ENCODE measurements at places on chromosomes 1 and 21.

DNA sequence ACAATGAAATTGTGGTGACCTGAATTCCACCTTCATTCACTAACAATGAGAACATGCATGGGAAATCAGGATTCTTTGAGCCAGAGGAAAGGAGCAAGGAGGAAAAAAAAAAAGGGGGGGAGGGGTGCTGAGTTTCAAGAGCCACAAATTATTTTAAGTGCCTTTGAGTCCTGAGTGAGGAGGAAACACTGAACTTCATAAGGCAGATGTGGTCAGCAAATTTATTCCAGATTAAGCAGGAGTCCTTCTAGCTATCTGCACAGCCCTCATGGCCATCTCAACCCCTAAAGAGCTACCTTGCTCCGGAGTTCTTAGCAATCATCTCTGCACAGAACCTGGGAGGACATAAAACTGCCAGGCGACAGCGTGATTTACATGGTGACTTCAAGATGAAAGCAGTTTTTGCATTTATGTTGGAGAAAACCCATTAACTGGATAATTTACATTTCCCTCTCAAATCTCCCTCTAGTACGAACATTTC lies 21.7 kb downstream of the ASTN1 start:
- no peak for DNase-seq

- DNase-seq: no peak
These were observed 35.9 kb upstream of the NFIA start for GRCh38 chr1:61046434-61046833.

DNA sequence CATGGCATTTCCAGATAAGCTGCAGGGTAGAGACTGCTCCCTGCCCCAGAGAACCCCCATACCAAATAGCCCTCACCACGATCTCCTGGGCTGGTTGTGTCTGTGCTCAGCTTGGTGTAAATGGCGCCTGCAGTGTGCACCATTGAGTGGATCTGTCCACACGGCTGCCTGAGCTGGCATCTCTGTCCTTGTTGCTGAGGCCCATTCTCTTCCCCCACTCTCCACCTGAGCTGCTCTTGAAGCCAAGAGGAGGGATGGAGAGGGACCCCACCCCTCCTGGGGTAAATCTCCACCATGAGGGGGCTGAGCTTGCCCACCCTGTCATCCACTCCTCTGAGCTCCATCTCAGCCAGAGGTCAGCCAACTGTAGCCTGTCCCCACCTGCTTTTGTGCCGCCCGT lies 18.0 kb upstream of the ZNF678 start:
- no peak for DNase-seq

GRCh38 chr1:189431447-189431846 lies 1046.2 kb downstream of the BRINP3 start:
- peak; percentile 8 for DNase-seq

GRCh38 chr1:94970783-94971182 lies 43.9 kb upstream of the CNN3 start:
- peak; percentile 77 for DNase-seq

- no peak for DNase-seq
These were observed 217.6 kb downstream of the TRABD2B start for GRCh38 chr1:47779613-47780012.

- no peak for DNase-seq
These were observed 25.4 kb downstream of the CELA3A start for GRCh38 chr1:22026924-22027289.

DNA sequence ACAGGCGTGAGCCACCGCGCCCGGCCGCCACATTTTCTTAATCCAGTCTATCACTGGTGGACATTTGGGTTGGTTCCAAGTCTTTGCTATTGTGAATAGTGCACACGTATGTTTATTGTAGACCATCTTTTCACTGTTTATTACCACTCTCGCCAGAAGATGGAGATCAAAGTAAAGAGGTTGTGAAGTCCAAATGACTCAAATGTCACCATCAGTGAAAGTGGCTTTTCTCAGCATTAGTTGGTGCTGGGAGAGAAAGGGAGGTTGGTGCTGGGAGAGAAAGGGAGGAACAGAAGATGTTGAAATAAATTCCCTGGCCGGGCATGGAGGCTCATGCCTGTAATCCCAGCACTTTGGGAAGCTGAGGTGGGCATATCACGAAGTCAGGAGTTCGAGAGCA lies 10.4 kb upstream of the UHMK1 start:
- peak; percentile 30 for DNase-seq
